ENCODE measurements at places on chromosomes 11 and 22. TPM values are rescaled to one million over a fixed set of nuclear protein-coding genes. Genes with fewer than 3 reads are reported as not detected.

Gene CRYAB
- 30.7 TPM for total RNA-seq

Gene SLC16A8
- not detected for total RNA-seq

Gene THAP7
- total RNA-seq = 16.8 TPM

Gene NUMA1
- 301 TPM for total RNA-seq

Gene C11orf16
- not detected for total RNA-seq

Gene GP1BB
- total RNA-seq = 1.5 TPM

Gene SULT4A1
- total RNA-seq = 4.1 TPM

Gene SEC14L2
- 2.5 TPM for total RNA-seq
